ENCODE measurements at places on chromosomes 2 and 18. TPM values are rescaled to one million over a fixed set of nuclear protein-coding genes. Genes with fewer than 3 reads are reported as not detected.

Gene SLC14A1
- 0.74 TPM for total RNA-seq

Gene MALL
- total RNA-seq, result 0.38 TPM

Gene SP3
- 89.8 TPM for total RNA-seq

Gene LYG2
- not detected for total RNA-seq

Gene GAREM2
- 1.1 TPM for total RNA-seq

Gene AGAP1
- total RNA-seq, result 0.95 TPM

Gene DNAH7
- total RNA-seq, result 0.29 TPM

Gene EXOC6B
- 6.1 TPM for total RNA-seq

Gene R3HDM1
- total RNA-seq, result 73.1 TPM

Gene MREG
- total RNA-seq, result 3.1 TPM
